Left cardiac atrium (tissue), 4 donors: ENCODE measurements at places on chromosomes 5 and 9. TPM values are rescaled to one million over a fixed set of nuclear protein-coding genes. Genes with fewer than 3 reads are reported as not detected.

DNA sequence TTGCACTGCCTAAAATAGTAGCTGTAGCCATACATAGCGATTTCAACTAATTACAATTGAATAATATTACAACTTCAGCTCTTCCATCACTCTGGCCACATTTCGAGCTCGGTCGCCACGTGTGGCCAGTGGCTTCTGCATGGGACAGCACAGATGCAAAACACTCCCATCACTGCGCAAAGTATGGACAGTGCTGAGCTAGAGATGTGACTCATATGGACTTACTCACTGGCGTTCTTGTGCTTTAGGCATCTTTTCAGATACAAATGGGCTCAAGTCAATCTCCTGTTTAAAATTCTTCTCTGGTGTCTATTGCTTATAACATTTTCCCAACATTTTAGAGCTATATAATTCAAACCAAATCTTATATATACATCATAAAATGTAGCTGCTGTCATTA is 222.7 kb downstream of the ELAVL2 start:
- no peak for DNase-seq

DNA sequence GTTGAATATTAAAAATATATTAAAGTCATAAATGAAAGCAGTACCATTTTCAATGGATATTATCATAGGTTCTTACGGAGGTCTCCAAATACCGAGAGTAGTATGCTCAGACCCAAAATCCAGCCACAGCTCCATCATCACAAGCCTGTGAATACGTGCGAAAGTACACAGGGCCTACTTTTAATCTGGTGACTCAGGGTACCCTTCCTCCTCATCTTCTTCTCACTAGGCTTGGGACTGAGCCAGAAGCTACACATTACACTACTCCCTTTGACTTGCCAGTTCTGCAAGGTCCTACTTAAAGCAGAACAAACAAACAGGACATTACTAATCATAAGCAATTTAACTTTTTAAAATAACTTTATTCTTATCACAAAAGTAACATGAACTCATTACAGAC is 7.6 kb upstream of the RIC1 start:
- DNase-seq, result no peak

DNA sequence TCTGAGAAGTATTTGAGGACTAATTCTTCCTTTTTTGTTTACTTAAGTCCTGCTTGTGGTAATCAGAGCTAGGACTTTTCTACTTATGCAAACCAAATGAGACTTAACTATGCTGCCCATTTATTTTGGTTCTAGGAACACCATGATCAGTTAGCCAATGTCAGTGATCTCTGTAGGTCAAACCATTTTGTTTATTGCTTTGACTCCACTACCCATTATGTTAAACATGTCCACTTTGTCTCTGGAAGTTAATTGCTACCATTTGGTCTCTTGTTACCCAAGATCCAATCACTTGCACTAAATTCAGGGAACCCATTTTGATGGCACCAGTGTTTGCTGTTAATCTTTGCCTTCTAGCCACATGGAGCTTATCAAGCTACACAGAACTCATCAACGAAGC is 161.9 kb downstream of the CCDC171 start:
- no peak for DNase-seq

- no peak for DNase-seq
Measured at GRCh38 chr9:14323985-14324650, 10.2 kb upstream of the NFIB start.

- DNase-seq, result no peak
Measured at GRCh38 chr9:93257808-93258331, 73.9 kb downstream of the WNK2 start.

The WDR41 gene
- 40.3 TPM for total RNA-seq

DNA sequence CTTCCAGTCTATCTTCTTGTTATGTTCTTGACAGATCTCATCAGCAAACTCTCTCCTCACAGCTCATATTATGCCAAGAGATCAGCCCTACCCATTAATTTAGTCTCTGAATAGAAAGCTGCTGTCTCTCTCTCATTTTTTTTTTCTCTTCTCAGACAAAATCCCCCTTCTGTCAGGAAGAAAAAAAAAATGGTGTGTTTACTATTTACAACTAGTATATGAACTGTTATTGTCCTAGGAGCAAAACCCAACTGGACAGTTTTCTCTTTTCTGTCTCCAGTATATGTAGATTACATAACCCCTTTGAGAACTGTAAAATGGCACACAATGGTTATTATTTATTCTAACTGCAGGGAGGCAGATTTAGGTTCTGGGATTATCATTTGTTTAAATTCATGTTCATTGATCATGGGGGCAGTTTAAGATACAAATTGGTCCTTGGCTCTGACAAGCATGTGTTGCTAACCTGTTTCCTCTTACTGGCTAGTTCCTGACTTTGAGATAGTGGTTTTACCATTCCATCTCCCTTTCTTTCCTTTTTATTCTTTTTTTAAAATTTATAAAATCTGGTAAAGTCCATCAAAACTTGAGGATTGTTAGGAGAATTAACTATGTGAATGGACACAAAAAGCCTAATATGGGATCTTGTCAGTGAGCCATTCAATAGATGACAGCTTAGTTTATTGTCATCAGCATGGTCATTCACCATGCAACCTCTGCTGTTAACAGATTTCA is 210.0 kb upstream of the PAPPA start:
- DNase-seq, result no peak

GRCh38 chr9:123265833-123266232 is 2.6 kb downstream of the STRBP start:
- DNase-seq, result no peak

DNA sequence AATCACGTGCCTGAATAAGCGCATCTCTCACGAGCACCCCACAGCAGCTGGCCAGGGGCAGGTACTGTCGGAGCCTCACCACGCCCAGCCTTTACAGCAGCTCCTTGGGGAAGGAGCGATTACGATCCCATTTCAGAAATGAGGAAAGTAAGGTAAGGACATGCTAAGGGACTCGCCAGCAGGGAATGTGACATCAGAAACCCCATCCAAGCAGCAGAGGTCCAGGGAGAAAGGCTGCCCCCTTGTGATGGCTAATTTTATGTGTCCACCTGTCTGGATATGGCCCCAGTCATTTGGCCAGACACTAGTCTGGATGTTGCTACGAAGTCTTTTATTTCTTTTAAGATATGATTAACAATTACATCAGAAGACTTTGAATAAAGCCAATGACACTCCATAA is 77.3 kb downstream of the UBE2QL1 start:
- no peak for DNase-seq

- no peak for DNase-seq
Measured at GRCh38 chr5:147169399-147169798, 65.4 kb upstream of the STK32A start.
